ENCODE measurements at places on chromosomes 3 and 15. TPM values are rescaled to one million over a fixed set of nuclear protein-coding genes. Genes with fewer than 3 reads are reported as not detected.

Gene DUOXA2
- not detected for total RNA-seq

Gene CGNL1
- 11.8 TPM for total RNA-seq

Gene SYNPR
- not detected for total RNA-seq

Gene DNAH1
- 14.6 TPM for total RNA-seq

Gene HRG
- total RNA-seq, result not detected

Gene TBC1D21
- not detected for total RNA-seq

Gene SLC12A8
- 4.1 TPM for total RNA-seq

Gene GOLGA6D
- not detected for total RNA-seq

Gene RBPMS2
- total RNA-seq, result not detected

Gene KBTBD8
- 0.54 TPM for total RNA-seq
